ENCODE measurements at places on chromosomes 1 and 21.

- DNase-seq: no peak
Measured at GRCh38 chr21:36980280-36981048, 14.0 kb upstream of the HLCS start.

GRCh38 chr1:39501666-39502065, 10.2 kb downstream of the BMP8A start:
- no peak for DNase-seq

DNA sequence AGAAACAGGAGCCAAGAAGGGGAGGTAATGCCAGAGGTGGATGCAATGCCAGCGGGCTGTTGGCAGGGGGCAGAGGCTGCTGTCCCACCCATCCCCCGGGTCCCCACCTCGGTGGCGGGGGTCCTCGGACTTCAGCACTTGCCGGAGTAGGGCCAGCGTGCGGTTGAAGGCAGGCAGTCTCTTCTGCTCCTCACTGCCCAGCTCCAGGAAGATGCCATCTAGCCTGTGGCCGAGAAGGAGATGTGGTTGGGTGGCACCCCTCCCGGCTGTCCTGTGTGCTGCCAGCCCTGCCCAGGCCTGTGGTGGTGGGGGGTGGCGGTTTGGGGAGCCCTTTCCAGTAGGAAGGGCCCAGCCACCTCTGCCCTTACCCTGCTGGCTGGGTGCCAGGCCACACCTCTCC, 13.5 kb downstream of the TTC22 start:
- no peak for DNase-seq

DNA sequence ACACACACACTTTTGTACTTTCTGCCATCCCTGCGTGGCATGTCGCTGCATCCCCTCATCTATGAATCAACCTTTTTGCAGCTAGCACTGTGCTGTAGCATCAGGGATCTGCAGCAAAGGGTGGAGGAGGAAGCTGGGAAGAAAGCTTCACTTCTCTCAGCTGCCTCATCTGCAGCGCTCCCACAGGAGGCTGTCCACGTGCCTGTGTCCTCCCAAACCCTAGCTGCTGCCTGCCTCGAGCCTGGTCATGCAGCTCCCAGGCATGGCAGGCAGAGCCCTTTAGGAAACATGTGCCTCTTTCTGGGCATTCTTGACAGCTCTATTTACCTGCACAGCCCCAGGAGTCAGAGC, 262.1 kb upstream of the SGIP1 start:
- DNase-seq: peak; percentile 57

GRCh38 chr1:214364386-214364785, 83.4 kb downstream of the SMYD2 start:
- DNase-seq: no peak

GRCh38 chr1:179168536-179168935, 60.9 kb downstream of the ABL2 start:
- peak; percentile 63 for DNase-seq

GRCh38 chr1:11590395-11590794, 63.8 kb downstream of the FBXO2 start:
- DNase-seq: no peak

GRCh38 chr1:238399558-238399957, 508.8 kb upstream of the ZP4 start:
- no peak for DNase-seq

DNA sequence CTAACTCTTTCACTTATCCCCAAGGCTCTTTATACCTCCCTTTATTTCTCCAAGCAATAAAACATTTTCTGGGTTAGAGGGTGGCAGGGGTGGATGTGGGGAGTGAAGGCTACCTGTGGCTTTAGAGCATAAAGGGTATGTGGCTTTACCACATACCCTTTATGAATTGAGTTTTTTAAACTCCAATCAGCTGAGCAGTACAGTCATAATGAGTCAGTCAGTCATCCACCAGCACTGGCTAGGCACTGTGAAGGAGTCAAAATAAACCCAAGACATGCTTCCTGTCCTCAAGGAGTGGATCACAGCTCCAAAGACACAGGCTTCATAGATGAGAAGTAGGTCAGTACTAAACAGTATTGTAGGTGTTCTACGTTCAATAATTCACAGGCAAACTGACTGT, 2.6 kb upstream of the TDRD10 start:
- no peak for DNase-seq

GRCh38 chr21:45818904-45819285, 162.7 kb upstream of the COL6A1 start:
- DNase-seq: peak; percentile 48

DNA sequence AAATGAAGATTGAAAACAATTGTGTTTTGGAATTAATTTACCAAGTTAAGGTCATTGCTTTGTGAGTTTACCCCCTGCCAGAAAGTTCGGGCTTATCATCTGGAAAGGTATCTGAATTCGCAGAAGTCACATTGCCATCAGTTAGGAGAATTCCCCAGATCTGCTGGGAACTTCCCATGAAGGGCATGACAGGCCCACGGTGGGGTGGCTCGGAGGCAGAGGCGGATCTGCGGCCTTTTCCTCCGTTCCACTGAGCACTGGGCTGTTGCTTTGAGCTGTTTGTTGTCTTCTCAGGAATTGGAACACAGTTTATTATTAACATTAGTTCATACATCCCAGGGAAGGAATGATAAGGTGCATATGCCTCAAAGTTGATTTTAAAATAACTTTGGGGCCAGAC, 320.0 kb downstream of the CAMTA1 start:
- DNase-seq: no peak

GRCh38 chr1:229121845-229122436, 149.0 kb upstream of the RAB4A start:
- DNase-seq: no peak

DNA sequence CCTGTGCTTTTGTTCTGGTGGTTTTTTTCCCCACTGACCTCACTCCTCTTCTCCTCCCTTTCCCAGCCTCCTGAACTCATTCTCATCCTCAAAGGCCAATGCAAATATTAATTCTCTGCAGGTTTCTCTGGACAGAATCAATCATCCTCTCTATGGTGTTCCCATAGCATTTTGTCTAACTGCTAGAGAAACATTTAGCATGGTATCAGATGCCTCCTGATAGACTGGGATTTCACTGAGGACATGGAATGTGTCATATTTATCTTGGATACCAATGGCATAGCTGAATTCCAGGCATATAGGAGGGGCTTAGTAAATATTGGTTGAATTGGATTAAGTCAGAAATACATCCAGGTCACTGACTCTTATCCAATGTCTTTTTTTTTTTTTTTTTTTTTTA, 46.1 kb upstream of the SRP9 start:
- no peak for DNase-seq

GRCh38 chr1:15830258-15830657, 17.2 kb upstream of the SPEN start:
- DNase-seq: no peak
